ENCODE measurements at places on chromosomes 5 and 9.
A peak's percentile ranks its signal among the peaks of the same experiment; 100 is the strongest.

DNA sequence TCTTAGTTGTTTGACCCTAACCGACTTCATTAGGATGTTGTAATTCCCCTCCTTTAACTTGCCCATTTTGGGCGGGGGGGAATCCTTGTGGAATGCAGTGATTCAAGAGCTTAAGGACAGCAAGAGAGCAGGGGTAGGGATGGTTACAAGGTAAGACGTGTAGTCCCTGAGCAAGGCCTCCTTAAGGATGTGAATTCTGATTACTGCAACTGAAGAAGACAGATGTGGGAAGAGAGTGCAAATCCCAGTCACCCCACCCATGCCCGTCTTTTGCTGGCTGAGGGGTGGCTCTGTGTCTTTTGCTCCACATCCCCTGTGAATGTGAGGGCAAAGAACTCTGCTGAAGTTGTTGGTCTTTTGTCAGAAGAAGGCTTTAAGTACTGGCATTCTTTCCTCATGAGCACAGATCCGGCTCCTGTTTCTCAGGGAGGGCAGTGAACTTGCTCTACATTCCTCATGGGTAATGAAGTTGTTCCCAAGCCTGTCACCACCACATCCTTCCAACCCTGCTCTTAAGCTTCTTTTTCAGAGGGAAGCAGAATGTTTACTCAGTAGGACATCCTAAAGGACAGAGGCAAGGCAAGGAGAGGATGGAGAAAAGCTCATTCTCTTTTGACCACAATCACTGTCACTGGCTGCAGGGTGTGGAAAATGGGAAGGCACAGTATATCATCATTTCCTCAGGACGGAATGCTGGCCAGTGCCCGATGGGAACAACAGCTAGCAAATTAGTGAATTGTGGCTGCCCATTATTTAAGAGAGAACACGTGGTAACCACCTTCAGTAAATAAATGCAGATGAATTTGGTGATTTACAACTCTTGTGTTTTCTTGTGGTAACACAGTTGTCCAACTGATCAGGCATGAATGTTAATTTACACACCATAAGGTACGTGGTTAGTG is 61.5 kb downstream of the RAI14 start:
- DNase-seq: no peak

DNA sequence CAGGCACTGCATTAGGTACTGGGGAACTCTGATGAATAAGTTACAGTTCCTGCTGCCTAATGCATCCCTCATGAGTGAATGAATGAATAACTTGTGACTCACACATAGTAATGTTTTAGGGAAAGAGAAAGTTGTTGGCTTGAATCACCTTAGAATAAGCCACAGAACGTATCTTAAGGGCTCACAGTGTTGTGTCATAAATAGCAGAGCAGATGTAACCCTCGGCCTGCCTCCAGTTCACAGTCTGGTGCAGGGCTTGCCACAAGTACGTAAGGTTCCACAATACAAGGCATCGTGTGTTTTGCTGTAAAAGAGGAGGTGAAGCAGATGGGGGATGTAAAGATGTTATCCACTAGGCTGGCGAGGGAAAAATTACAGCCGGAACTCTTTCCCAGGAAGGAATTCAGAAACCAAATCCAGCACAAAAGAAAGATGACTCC is 218.7 kb downstream of the TRPM3 start:
- DNase-seq: no peak

- DNase-seq: no peak
These were observed 19.2 kb downstream of the OR2S2 start for GRCh38 chr9:35938474-35939356.

GRCh38 chr5:43613370-43613769 is 10.4 kb downstream of the NNT start:
- no peak for DNase-seq

DNA sequence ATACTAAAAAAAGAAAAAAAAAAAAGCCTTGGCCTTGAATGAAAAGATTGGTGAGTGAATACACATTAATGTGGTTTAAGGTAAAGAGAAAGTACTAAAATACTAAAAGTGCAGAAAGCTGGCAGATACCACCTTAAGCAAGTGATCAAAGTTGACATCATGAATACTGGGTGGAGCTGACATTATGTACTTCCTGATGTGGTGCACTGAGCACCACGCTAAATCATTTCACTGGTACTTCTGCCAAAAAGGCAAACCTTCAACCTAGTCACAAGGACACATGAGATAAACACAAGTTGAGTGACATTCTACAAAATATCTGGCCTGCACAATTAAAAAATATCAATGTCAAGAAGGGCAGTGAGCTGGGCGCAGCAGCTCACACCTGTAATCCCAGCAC is 33.8 kb upstream of the PANK3 start:
- no peak for DNase-seq

- DNase-seq: no peak
These were observed 71.4 kb downstream of the OTULIN start for GRCh38 chr5:14735944-14736343.

DNA sequence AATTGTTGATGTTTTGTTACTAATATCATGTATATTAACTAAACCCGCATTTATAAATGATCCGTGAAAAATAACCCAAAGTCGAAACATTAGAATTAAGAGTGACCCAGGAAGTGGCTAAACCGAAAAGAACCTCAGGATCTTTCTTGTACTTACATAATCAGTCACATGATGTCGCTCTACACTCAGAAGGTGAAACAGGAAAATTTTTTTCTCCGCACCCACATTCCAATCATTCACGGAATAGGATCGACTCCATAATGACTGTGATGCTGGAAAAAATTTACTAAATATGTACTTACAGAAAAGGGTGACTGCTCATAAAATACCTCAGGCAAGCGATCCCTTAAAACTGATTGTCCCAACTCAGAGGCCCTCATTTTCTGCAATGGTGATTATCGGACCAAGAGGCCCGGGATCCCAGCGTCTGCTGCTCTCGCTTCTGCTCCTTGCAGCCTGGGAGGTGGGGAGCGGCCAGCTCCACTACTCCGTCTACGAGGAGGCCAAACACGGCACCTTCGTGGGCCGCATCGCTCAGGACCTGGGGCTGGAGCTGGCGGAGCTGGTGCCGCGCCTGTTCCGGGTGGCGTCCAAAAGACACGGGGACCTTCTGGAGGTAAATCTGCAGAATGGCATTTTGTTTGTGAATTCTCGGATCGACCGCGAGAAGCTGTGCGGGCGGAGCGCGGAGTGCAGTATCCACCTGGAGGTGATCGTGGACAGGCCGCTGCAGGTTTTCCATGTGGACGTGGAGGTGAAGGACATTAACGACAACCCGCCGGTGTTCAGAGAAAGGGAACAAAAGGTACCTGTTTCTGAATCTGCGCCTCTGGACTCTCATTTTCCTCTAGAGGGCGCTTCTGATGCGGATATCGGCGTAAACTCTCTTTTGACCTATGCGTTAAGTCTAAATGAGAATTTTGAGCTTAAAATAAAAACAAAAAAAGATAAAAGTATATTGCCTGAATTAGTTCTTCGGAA is at the start of gene PCDHA12:
TSS of gene PCDHA12 (plus strand) at position 224 of the 981 bp plus-strand sequence. CDS start at position 389, 165 bp downstream.
- DNase-seq: peak; percentile 5

- DNase-seq: peak; percentile 85
These were observed 34.1 kb downstream of the IRF1 start for GRCh38 chr5:132456296-132456986.

DNA sequence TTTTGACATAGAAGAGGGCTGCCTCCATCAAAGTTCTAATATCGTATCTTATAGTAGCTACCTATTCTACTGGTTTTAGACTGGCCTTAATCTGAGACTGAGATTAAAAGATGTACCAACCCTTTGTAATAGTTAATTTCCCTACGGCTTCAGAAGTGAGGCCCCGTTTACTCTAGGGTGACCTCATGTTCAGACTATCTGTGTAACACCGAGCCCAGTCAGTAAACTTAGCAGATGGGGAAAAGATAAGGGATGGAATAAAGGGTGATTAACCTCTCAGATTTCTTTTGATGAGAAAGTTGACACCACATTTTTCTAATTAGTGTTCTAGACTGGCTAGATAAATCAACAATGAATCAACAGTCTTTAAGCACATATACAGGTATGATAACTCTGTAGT is 283.1 kb downstream of the KCTD16 start:
- DNase-seq: no peak

DNA sequence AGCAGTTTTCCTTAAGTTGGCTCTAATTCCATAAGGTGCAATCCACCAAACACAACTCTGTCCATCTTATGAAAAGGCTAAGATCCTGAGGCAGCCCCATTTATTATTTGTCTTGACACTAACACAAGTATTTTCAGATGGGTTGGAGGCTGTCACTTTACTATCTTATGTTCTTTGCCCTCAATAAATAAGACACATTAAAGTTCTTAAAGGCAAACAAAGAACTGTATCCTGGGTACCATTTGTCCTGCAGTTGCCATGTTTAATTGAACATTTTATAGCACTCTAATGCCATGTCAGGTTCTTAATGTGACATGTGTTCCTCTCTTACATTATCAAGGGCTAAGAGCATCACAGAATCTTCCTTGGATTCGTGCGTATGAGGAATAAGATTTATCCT is 189.5 kb upstream of the SNX2 start:
- no peak for DNase-seq

DNA sequence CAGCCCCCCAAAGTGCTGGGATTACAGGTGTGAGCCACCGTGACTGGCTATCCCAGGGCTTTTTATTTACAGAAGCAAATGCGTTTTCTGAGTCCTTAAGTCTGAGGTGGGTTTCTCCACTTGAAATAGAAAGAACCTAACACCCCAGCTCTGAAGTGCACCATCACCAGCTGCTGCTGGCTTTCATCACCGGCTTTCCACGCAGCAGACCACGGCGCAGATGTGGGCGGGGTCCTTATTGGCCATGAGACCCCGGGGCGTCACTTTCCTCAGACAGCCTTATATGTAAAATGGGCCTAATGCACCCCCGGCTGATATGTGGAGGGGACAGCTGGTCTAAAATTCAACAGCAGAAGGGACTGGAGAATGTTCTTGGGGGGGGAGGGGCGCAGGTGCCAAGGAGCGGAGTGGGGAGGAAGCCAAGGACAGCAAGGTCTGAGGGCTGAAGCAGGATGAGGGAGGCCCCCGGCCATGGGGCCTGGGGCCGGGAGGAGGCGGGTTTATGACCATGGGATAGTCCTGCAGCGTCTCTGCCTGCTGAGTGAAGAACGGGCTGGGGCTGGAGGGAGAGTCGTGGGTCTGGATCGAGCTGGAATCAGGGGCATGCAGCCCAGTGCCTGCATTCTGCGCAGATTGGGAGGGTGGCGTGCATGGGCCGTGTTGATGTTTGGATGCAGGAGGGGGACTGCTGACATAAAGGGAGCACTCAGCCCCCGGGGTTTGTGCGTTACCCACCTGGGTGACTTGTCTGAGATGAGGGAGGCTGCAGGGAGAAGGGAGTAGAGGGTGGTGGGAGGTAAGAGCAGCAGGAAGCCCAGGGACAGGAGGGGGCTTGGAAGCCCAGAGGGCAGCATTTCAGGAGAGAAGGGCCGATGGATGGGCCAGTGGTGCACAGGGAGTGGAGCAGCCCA is 30.2 kb downstream of the RASGEF1C start:
- DNase-seq: no peak

DNA sequence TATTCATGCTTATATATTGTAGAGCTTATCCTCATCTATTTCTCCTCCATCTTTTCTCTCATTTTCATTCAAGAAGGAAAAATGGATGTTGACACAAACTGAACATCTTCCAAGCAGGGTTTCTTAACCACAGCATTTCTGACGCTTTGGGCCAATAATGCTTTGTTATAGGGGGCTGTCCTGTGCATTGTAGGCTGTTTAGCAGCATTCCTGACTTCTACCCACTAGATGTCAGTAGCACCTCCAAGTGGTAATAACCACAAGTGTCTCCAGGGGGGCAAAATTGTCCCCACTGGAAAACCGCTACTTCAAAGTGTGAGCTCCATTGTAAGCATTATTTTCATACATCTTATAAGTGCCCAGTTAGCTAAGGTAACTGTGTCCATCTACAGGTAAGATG is 2.6 kb upstream of the TXNDC8 start:
- peak; percentile 30 for DNase-seq

GRCh38 chr9:2407450-2407849 is 214.1 kb upstream of the VLDLR start:
- no peak for DNase-seq

GRCh38 chr9:21047281-21047691 is 15.8 kb upstream of the HACD4 start:
- no peak for DNase-seq

DNA sequence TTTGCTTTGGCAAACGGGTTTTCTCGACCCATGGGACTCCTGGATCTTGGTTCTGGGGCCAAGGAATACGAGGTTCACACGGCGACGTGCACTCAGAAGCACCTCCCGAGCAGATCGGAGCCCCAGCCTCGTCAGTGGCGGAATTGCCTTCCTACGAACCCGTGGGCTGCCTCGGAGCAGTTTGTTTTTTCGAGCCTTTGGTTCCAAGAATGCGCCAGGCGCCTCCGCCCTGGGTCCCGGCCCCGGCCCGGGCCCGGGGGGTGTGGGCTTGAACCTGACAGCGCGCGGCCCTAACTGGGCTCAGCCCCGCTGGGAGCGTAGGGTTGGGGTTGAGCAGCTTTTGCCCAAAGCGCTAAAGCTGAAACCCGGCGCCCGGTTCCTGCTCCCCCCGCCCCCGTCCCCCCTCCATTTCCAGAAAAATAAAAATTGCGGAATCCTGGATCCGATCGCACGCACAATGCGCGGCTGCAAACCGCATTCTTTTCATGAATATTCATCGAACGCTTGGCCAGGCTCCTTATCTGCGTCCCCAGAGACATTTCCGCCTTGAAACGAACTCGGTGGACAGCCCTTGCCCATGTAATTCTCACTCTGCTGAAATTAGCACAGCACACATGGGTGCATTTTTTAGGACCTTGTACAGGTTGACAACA is 1.0 kb downstream of the BASP1 start:
- DNase-seq: peak; percentile 15

DNA sequence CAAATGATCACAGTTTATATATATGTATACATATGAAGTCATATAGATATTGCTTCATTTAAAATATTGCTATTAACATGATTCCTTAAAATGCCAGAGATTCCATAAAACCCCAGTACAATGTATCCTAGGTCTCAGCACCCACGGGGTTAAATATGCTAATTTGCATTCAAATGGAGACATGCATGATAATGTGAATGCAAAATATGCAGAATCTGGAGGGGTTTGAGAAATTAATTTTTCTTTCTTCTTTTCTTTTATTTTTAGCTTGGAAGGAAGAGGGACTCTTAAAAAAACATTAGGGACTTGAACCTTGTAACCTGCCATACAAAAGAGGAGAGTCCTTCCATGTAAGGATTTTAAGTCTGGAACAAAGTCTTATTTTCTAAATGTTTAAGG is 211.9 kb downstream of the MEF2C start:
- no peak for DNase-seq

GRCh38 chr9:38357350-38358114 is 35.0 kb upstream of the ALDH1B1 start:
- no peak for DNase-seq

All from NAMALWA (cell line).